ENCODE measurements at places on chromosomes 16 and 17.

DNA sequence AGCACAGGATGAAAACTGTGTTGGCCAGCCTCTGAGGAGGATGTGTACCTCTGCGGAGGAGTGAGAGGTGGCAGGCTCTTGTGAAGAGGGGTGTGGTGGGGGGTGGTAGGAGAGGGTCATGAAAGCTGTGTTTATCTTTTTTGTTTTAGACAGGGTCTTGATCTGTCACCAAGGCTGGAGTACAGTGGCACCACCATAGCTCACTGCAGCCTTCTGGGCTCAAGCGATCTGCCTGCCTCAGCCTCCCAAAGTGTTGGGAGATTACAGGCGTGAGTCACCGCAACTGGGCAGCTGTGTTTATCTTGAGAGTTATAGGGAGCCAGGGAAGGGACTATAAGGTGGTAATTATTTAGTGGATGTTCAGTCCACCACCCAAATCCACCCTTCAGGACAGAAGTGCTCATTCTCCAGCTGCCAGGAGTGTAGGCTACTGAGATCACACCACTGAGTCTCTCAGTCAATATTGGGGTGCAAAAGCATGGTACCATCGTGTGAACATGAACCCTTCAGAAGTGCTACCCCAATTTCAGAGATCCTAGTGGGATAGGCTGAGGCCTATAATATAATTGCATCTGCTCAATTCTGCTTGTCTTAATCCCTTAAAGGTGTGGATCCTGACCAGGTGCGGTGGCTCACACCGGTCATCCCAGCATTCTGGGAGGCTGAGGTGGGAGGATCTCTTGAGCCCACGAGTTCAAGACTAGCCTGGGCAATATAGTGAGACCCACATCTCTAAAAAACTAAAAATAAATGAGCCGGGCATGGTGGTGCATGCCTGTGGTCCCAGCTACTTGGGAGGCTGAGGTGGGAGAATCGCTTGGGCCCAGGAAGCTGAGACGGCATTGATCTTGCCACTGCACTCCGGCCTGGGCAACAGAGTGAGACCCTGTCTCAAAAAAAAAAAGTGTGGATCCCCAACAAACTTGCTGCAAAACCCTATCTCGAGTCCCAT lies 788 bp upstream of the EXOC3L1 start:
- no peak for DNase-seq

GRCh38 chr16:85461814-85462713 lies 151.1 kb upstream of the GSE1 start:
- DNase-seq: no peak

DNA sequence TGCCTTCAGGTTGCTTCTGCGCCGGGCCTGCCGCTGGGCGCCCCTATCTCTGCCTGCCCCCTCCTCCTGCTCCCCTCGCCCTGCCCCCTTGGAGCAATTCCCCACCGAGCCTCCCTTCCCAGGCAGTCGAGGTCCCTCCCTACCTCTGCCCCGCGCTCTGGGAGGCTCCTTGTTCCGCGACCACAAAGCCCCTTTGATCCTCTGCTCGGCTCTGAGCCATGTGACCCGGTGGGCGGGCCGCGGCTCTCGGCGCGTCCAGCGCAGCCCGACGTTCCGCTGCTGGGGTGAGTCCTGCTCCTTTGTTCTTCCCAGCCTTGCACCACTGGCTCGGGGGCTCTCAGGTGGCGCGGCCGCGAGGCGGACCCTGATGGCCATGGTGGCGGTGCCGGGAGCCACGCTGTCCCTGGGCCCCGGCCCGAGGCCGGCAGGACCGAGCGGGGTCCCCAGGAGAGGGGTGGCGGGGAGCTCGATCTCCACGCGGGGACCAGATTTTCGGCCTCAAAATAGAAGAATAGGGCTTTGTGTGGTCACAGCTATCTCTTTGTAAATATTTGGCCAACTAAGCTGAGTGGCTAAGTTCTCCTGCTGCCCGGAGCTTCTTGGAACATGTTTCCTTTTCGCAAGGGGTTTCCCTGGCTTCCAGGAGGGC lies 310.6 kb downstream of the SEC14L1 start:
- DNase-seq: peak; percentile 64

DNA sequence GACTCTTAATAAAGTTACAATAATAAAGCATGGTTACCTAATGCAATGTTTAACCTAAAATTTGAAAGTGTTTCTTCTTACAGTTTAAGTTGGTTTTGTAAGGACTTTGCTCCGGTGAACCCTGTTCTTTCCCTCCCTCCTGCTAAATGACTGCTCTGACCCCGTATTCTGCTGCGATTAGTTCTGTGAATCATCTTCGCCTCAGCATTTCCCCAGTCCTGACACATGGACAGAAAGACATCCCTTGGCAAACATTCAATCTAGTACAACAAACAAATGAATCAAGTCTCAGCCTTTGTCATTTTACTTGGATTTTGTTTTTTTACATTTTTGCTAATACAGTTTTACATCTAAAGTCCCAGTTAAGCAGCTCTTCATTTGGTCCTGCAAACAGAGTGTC lies 15.4 kb downstream of the KCNJ2 start:
- DNase-seq: no peak
